ENCODE measurements at places on chromosomes 16 and 17.
A peak's percentile ranks its signal among the peaks of the same experiment; 100 is the strongest.

DNA sequence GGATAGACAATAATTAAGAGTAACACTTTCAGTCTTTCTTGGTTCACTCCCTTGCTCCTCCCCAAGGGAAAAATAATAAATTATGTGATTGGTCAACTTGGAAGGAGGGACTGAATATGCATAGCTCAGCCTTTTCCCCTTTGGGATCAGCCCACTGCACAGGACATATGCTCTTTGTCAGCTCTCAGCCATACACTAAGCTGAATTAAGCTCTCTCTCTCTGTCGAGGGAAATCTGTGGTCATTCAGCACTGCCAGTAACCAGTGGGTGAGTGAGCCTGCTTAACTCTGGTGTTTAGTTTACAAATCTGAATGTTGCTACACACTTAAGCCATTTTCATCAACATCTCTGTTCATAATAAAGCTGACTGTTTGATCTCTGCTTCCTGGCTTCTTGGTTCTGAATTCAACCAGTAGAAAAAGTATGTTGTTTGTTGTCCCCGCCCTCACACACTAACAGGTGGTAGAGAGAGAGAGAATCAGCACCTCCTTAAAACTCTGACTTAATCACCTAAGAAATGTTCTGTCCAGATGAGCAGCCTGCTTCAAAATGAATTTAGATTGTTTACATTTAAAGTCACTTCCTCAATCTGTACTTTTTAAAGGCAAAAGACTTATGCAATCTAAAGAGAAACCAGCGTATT, 102.3 kb upstream of the C17orf78 start:
- no peak for DNase-seq

GRCh38 chr17:56111706-56112485, 41.4 kb upstream of the ANKFN1 start:
- peak; percentile 22 for DNase-seq

GRCh38 chr16:71896764-71897368, 1.5 kb downstream of the IST1 start:
- no peak for DNase-seq

DNA sequence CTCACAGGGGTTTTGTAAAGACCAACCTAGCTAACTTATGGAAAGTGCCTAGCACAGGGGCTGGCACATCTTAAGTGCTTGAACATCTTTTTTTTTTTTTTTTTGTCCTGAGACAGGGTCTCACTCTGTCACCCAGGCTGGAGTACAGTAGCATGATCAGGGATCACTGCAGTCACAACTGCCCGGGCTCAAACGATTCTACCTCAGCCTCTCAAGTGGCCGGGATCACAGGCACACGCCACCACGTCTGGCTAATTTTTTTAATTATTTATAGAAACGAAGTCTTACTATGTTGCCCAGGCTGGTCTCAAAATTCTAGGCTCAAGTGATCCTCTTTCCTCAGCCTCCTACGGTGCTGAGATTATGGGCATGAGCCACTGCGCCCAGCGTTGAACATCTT, 1.3 kb downstream of the LYRM9 start:
- DNase-seq, result no peak

DNA sequence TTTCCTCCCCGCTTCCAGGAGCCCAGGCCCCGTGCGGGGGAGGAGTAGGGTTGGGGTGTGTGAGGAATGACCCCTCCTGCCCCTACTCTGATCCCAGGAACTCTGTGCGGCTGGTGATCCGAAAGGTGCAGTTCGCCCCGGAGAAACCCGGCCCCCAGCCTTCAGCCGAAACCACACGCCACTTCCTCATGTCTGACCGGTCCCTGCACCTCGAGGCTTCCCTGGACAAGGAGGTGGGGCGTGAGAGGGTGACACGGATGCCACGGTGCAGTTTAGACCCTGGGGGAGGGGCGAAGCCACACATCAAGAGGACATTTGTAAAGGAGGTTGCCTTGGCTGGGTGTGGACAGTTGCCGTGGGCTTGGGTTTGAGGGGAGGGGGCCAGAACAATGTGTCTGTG, 7.4 kb downstream of the ARRB2 start:
- no peak for DNase-seq

DNA sequence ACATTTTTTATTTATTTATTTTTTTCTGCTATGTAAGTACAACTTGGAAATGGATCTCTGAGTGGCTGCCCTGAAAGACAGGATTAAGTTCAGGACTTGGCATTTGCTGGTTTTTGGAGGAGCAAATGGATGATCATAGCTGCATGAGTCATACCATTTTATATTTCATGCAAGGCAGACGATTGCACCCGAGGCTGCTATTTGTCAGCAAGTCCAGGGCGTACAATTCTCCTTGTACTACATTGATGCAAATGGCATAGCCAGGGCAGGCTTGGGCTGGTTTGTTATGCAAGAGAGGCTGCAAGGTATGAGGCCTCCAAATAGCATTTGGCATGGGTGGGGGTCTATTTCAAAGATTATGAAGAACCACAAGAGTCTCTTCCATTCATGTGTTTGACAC, 81.2 kb upstream of the CACNG3 start:
- no peak for DNase-seq

- peak; percentile 98 for DNase-seq
These were observed 70.7 kb downstream of the RPTOR start for GRCh38 chr17:80615376-80615775.

GRCh38 chr16:57770361-57770760, 31.9 kb downstream of the KIFC3 start:
- no peak for DNase-seq

DNA sequence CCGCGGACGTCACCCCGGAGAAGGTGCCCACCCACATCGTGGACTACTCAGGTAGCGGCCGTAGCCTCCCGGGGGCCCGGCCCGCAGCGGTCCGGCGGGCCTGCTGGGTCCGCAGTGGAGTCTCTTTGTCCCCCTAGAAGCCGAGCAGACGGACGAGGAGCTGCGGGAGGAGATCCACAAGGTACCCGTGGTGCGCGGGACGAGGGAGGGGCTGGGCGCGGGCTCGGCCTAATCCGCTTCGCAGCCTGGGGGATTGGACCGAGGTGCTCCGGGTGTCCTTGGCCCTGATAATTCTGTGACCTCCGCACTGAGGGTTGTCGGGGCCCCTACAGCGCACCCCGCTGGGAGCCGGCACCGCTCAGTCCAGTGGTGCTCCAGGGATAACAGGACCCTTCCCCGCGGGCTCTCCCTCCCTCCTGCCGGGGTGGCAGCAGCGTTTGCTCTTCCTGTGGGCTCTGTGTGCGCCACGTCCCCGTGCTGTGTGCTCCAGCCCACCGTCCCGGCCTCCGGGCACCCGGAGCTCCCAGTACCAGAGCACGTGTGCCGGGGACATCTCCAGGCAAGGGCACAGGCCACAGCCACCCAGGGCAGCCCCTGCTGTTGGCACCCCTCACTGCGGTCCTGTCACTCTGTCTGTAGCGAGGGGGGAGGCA, 713 bp downstream of the RHOT2 start:
- no peak for DNase-seq

DNA sequence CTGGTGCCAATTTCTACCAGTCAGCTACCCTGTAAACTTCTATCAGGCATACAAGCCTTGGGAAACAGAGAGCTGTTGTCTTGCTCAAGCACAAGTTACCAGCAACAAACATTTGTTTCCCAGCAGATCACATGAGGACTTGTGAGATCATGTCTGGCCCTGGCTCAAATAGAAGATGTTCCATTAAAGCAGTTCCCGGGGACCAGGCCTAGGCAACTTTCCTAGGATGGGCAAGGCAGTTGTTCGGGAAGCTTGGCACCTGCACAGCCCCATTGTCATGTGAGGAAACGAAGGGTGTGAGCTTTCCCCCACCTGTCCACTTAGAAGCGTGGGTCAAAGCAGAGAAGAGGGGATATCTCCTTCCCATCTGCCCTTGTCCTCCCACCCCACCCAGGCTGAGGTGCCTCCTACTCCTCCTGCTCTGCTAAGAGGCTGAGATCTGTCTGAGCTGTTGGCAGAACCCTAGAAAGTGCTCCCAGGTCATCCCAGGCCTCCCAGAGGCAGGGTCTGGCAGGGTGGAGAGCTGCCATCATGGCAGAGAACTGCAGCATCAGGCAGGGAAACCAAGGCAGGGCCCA, 11.2 kb upstream of the SLC47A2 start:
- no peak for DNase-seq

GRCh38 chr17:9228408-9229159, 207.3 kb downstream of the NTN1 start:
- DNase-seq, result no peak

GRCh38 chr17:32876417-32877163, at the start of gene MYO1D:
Gene MYO1D (minus strand): TSS chr17:32877124. CDS start chr17:32876872, 252 bp downstream.
- DNase-seq, result no peak

GRCh38 chr17:44335564-44335963, 9.5 kb upstream of the GRN start:
- no peak for DNase-seq

- DNase-seq, result no peak
These were observed 7.8 kb upstream of the KRT19 start for GRCh38 chr17:41535764-41536481.

GRCh38 chr16:10878644-10879501, 1.9 kb downstream of the CIITA start:
- no peak for DNase-seq

DNA sequence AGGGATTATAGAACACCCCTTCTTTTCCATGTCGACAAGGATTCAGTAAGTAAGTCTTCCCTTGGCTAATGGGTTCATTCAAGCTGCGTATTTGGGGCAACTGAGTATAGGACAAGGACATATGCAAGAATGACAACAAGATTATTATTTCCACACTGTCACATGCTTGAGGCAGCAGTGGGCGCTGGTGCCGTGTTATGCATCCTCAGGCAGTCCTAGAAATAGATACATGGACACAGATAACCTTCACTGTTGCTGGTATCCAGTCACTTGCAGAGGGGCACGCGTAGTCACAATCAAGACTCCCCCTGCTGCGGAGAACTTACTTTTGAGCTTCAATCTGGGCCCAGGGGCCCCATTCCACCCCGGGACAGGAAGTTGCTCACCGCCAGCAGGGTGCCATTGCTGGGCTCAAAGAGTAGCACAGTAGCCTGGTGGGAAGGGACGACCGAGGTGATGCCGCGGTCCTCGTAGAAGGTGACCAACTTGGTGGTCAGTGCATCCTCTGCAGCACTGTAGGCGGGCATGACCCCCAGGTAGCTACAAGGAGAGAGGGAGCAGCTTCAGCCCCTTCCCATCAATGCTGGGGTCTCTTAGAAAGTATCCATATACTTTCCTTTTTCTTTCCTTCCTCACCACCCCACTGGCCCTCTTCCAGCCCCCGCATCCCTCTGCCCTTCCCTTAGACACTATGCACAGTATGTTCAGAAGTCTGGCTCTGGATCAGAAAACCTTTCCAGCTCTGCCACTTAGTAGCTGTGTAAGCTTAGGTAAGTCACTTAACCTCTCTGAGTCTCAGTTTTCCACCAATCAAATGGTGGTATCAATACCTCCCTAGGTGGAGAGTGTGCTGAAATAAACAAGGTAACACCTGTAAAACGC, 804 bp downstream of the CRYM start:
- no peak for DNase-seq

GRCh38 chr16:74264811-74265210, 31.8 kb upstream of the PSMD7 start:
- no peak for DNase-seq

DNA sequence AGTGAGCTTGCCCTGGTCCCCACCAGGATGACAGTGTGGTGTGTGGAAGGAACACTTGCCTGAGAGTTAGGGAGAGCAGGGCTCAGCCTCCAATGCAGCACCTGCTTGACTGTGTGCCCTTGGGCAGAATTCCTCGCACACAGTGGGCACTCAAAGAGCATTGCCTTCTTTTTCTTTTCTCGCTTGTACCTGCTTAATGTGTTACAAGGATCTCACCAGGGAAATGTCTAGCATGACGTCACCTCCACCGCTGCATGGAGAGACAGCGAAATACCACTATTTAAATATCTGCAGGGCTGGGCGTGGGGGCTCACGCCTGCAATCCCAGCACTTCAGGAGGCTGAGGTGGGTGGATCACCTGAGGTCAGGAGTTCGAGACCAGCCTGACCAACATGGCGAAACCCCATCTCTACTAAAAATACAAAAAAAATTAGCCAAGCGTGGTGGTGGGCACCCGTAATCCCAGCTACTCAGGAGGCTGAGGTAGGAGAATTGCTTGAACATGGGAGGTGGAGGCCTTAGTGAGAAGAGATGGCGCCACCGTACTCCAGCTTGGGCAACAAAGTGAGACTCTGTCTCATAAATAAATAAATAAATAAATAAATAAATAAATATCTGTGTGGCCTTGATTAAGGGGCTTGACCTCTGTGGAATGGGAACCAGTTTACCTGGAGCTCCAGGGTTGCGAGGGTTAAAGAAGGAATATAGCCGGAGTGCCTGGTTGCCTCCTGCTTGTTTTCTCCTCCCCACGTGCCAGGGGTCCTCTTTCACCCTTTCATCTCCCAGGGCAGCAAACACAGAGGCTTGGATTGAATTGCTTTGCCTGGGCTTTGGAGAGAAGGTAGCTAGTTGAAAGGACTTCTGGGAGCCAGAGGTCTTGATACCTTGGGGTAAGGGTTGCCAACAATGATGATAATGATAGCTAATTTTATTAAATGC, 16.3 kb downstream of the SNX29 start:
- DNase-seq, result no peak

GRCh38 chr16:11977376-11978041, 975 bp downstream of the SNX29 start:
- no peak for DNase-seq

DNA sequence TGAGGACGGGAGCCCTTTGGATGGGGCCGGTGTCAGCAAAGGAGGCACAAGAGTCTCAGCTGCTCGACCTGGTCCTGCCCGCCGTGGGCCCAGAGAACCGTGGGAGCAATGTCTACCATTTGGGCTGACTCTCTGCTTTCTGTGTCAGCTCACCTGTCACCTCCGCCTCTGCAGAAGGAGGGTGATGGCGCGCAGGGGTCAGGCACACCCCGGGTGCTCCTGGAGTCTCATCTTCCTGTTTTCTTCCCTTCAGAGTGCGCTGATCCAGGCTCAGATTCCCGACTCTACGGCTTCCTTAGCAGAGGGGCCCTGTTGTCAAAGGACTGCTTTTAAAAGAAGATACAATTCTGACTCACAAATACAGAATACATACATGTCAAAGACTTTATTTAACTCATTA, 167.1 kb downstream of the BANP start:
- no peak for DNase-seq

GRCh38 chr16:17380613-17381012, 90.1 kb downstream of the XYLT1 start:
- no peak for DNase-seq

- no peak for DNase-seq
These were observed 69.0 kb downstream of the HS3ST2 start for GRCh38 chr16:22882981-22883380.

GRCh38 chr17:82031303-82031884, at the start of gene RAC3:
Gene RAC3 (plus strand): TSS chr17:82031678. CDS start chr17:82031762, 84 bp downstream.
- DNase-seq, result no peak

GRCh38 chr17:42918902-42919521, 18.4 kb downstream of the G6PC1 start:
- DNase-seq, result no peak

- peak; percentile 17 for DNase-seq
These were observed 12.0 kb downstream of the FAM83G start for GRCh38 chr17:18992454-18993130.

- DNase-seq, result no peak
These were observed 361.3 kb downstream of the FOXL1 start for GRCh38 chr16:86939609-86940008.

DNA sequence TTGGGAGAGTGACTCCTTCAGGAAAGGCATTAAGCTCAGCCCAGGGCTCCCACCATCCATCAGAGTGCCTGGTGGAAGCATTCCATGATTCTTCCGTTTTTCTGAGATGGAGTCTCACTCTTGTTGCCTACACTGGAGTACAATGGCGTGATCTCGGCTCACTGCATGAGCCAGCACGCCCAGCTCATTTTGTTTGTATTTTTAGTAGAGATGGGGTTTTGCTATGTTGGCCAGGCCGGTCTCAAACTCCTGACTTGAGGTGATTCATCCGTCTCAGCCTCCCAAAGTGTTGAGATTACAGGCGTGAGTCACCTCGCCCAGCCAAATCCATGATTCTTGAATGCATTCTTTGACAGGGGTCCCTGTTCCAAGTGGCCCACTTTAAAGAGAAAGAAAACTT, 23.1 kb downstream of the MIS12 start:
- DNase-seq, result no peak

Data from NCI-H524 (cell line).